ENCODE measurements at places on chromosomes 3 and 15. TPM values are rescaled to one million over a fixed set of nuclear protein-coding genes. Genes with fewer than 3 reads are reported as not detected.

DNA sequence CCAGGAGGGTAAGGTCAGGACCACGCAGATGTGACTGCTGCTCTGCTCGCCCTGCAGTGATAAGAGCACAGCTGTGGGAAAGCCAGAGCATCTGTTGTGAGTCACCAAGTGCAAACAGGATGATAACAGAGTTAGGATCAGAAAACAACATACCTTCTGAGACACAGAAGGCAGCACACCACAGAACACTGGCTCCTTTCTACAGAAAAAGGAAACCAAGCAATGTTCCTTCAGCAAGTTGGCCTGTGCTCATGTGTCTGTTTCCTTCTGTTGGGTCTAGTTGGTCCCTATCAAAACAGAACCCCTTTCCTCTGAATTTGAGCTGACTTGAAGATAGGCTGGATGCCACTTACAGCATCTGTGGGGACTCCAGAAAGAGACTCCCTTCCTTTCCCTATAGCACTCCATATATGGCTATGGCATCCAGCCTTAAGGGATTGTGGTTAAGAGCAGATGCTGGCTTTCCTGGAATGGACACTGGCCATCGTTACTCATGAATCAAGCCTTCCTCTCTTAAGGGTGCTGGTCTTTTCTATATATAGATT is 440.7 kb upstream of the THBS1 start:
- no peak for DNase-seq

GRCh38 chr3:172410702-172411477 is 37.4 kb downstream of the GHSR start:
- no peak for DNase-seq

DTX3L gene
- total RNA-seq: 46.4 TPM

DNA sequence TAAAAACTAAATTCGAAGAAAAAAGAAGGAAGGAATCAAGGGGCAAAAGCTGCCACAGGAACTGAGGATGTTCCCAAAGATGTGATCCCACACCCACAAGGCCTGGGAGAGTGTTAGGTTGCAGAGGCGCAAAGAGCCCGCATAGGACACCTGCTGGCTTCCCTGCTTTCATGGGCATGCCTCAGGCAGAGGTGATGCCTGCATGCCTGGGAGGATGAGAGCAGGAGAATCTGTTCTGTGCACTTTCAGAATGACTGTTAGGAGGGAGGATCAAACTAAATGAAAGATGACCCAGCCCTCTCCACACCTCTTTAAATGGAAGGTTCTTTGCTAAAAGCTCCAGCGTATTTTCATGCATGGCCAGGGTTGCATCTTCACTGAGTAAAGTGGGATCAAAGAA is 162.4 kb downstream of the PLCL2 start:
- no peak for DNase-seq

DNA sequence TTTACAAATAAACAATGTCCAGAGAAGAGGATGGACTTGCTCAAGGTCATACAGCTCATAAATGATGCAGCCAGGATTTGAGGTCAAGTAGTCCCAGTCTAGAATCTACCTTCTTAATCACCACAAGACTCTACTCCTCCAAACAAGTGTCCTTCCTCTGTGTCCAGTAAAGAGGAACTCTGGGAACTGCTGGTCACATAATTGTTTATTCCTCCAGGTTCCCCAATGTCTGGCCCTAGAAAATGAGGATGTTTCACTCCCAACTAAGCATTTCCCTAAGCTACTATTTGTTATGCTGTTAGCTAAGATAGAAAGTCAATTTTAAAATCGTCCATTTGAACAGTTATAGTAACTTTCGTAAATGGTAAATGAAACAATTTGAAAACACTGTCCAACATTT is 192.4 kb downstream of the FHIT start:
- no peak for DNase-seq

GRCh38 chr3:112074616-112075497 is 11.3 kb upstream of the C3orf52 start:
- DNase-seq: peak; percentile 70
